ENCODE measurements at places on chromosomes 4 and X.
A peak's percentile ranks its signal among the peaks of the same experiment; 100 is the strongest.

GRCh38 chr4:186759990-186760389 lies 36.3 kb upstream of the FAT1 start:
- no peak for DNase-seq

DNA sequence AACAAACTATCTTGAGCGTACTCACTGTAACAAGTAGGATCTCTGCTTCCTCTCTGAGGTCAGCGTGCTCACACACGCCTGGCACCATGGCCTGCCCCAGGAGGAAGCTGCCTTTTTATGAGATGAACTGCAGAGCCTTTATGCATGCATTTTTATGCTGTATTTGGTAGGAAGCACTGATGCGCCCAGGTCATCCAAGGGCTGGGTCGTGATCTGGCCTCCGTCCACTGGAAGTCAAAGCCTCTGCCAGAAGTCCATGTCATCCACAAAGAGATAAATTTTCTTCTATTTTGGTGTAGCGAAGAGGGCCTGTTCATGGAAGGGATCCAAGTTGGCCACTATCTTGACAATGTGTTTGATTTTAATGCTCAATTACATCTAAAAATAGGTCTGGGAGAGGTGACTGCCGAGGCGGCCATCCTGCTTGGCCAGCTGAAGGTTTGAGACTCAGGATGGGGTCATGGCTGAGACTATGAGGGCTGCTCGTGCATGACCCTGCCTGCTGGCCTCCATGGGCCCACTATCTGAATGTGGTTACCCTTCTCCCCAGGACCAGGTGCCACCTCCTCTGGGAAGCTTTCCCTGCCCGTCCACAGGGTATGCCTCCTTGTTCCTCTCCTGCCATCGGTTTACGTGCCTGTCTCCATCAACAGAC lies 50.3 kb downstream of the HTRA3 start:
- DNase-seq = no peak

- DNase-seq = no peak
Measured at GRCh38 chr4:47729131-47729680, 108.7 kb downstream of the CORIN start.

GRCh38 chr4:98518559-98519267 lies 139.7 kb downstream of the TSPAN5 start:
- DNase-seq = no peak

GRCh38 chrX:48540028-48540375 lies 488 bp downstream of the TBC1D25 start:
- DNase-seq = peak; percentile 65

- DNase-seq = peak; percentile 6
Measured at GRCh38 chrX:13661735-13662288, 8.9 kb downstream of the TCEANC start.

- no peak for DNase-seq
Measured at GRCh38 chrX:3371163-3371562, 24.7 kb upstream of the MXRA5 start.

DNA sequence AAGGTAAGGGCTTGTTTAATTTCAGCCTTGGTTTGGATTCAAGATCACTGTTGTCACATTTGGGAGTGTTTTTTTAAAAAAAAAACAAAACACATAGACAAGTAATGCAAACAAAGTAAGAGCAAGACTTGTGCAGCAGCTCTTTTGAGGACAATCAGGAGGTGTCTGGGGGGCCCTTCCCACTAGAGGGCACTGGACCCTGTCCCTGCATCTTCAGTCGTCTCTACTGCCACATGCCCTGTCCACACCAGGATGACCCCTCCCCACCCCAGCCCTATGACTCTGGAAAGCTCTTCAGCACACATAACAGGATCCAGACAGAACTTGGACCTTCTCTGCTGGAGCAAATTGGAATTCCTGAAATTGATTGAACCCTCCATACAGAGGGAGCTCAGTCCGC lies 71.0 kb downstream of the USP46 start:
- DNase-seq = peak; percentile 4

GRCh38 chrX:16711893-16712547 lies 449 bp downstream of the CTPS2 start:
- DNase-seq = no peak

DNA sequence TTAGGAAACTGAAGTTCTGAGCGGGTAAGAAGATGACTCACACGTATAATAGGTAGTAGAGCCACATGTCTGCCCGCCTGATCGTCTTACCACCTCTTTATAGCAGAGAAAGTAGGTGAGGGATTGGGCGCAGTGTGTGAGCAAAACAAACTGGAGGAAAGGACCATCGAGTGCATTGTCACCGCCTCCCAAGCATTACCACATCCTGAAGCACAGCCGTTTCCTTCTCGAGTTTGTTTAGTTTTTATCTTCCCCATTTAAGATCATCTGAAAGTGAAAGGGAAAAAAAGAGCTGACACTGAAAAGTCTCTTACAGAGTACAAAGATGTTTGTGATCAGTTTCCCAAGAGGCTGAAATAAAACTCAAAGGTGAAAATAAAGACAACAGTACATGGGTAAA lies 14.8 kb downstream of the PDK3 start:
- peak; percentile 75 for DNase-seq

DNA sequence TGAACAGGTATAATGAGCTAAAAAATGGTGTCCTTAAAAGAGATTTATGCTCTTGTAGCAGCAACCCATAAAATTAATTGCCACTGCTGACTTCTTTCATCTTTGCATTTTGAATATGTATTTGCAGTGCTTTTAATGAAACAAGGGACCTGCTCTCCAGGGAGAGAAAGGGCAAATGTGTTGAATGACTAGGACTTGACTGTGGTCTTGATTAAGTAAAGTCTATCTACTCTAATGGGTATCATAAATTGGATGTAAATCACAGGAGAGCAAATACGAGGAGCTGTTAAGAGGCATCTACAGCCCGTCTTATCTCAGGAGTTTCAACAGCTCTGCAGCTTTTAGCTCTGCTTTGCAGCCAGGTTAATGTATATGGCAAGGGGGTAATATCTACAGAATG lies 216.4 kb downstream of the PALLD start:
- DNase-seq = no peak

GRCh38 chr4:89158884-89159503 lies 47.7 kb downstream of the TIGD2 start:
- no peak for DNase-seq

- no peak for DNase-seq
Measured at GRCh38 chr4:115158296-115158695, 44.9 kb upstream of the NDST4 start.

- no peak for DNase-seq
Measured at GRCh38 chr4:108947526-108947925, 184.7 kb upstream of the ETNPPL start.

GRCh38 chrX:74449322-74449936 lies 28.1 kb downstream of the SLC16A2 start:
- peak; percentile 41 for DNase-seq

- DNase-seq = no peak
Measured at GRCh38 chr4:165504184-165504583, 125.4 kb downstream of the CPE start.

DNA sequence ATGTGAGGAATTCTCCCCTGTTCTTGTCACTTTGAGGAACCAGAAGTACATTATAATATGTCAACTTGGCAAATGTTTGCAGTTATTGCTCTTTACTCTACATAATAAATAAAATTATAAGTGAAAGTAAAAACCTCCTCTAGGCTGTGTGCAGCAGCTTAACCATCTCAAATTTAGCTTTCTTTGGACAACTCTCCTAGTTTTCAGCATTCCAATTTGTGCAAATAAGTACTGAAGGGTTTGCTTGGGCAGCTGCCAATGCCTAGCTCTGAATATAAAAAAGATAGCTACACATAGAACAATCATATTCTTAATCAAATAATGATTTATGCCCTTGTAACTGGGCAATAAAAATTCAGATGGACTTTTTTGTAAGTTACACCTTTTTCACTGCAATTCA lies 82.5 kb downstream of the GASK1B start:
- DNase-seq = no peak

- DNase-seq = no peak
Measured at GRCh38 chr4:96406742-96407141, 566.8 kb downstream of the PDHA2 start.

- no peak for DNase-seq
Measured at GRCh38 chrX:335758-336155, 17.2 kb upstream of the GTPBP6 start.

DNA sequence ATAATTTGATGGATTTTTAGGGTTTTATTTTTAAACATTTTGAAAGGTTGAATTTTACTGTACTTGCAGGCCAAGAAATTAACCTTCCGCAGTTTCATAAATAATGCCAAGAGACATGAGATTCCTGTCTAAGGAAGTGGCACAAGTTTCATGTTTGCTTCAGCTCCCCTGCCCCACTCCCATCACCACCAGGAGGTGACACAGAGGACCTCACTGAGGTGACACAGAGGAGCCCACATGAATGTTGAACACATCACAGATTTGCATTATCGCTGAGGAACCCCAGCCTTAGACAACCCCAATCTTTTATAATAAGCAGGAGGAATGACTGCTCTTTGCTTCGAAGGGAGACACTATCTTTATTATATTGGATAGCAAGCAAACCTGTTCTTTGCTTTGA lies 491.4 kb upstream of the ATOH1 start:
- DNase-seq = no peak

Measured in stimulated activated CD4-positive, alpha-beta T cell treated with anti-CD3 and anti-CD28 coated beads, Interleukin-1b, Interleukin-23, amount 100 ng/mL, for 48 hours (primary cell).